ENCODE measurements at places on chromosomes 5 and 9.

- DNase-seq, result no peak
Observed at GRCh38 chr5:58842852-58843251, 260.0 kb downstream of the RAB3C start.

GRCh38 chr5:167821151-167821550 lies 470.3 kb upstream of the WWC1 start:
- no peak for DNase-seq

- no peak for DNase-seq
Observed at GRCh38 chr9:33049680-33050361, 24.7 kb downstream of the DNAJA1 start.

DNA sequence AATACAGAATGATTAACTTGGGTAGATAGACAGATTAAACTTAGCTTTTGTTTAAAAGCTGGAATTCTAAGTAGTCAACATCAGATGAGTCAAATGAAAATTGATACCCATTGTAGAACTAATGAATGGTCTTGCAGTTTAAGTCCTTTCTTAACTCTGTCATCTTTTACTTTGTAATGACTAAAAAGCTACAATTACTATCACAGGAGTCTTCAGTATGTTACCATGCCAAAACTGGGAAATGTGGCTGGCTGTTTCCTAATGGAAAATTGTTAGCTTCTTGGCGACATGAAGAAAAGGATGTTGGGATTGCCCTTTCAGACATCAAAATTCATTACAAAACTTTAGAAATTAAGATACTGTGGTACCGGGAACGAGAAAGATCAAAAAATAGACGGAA lies 20.2 kb upstream of the ANXA1 start:
- DNase-seq, result no peak

GRCh38 chr9:76302947-76303550 lies 91.2 kb downstream of the RFK start:
- no peak for DNase-seq
